Activated T-helper 2 cell treated with anti-CD3 and anti-CD28 coated beads, Interferon-gamma antibody, Interleukin-2, Interleukin-4, amounts not matched to agents 10 μg/mL and 5 μg/mL and 100 μg/mL, durations not matched to agents 14 hours and 24 hours and 36 hours (primary cell): ENCODE measurements at places on chromosomes 4 and X. TPM values are rescaled to one million over a fixed set of nuclear protein-coding genes. Genes with fewer than 3 reads are reported as not detected.

DNA sequence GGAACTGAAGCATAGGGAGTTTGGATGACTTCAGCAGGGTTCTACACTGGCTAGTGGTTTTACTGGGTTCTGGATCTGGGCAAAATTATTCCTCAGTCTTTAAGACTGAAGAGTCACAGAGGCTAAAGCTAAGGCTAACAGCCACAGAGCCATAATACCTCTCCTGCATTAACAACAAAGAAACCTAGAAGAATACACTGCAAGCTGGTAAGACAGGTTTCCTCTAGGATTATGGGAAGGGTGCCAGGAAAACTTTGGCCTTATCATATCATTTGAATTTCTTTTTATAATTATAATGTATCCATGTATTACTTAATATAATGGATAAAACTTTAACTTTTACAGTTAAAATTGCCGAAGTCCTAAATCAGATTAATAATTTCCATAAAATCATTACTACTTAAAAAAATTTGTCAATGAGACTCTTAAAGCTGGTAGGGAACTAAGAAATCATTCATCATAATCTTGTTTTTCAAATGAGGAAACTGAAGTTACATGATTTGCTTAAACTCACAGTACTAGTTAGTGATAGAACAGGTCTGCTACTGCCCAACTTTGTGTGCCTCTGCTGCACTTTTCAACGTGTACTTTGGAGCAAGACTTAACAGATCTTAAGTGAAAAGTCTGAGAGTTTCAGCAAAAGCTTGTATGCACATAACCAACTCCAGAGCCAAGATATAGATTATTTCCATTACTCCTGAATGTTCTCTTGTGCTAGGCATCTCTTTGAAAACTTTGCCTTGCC, 24.2 kb upstream of the PGRMC2 start:
- no peak for DNase-seq

GRCh38 chrX:133771086-133771646, 214.2 kb downstream of the GPC3 start:
- no peak for DNase-seq

- DNase-seq: no peak
Measured at GRCh38 chr4:172692701-172693100, 475.9 kb upstream of the GALNT7 start.

PNMA6F gene
- total RNA-seq: not detected in 2 replicates

ZNF157 gene
- total RNA-seq: 0.25 TPM in 2 replicates

PLP2 gene
- total RNA-seq: 112 and 116 TPM in 2 replicates
